Left renal pelvis (tissue), 4 donors: ENCODE measurements at places on chromosomes 4 and X.

- DNase-seq = no peak
Observed at GRCh38 chrX:9048801-9049200, 14.9 kb upstream of the FAM9B start.

GRCh38 chr4:20253735-20254409 lies 2.2 kb downstream of the SLIT2 start:
- no peak for DNase-seq

DNA sequence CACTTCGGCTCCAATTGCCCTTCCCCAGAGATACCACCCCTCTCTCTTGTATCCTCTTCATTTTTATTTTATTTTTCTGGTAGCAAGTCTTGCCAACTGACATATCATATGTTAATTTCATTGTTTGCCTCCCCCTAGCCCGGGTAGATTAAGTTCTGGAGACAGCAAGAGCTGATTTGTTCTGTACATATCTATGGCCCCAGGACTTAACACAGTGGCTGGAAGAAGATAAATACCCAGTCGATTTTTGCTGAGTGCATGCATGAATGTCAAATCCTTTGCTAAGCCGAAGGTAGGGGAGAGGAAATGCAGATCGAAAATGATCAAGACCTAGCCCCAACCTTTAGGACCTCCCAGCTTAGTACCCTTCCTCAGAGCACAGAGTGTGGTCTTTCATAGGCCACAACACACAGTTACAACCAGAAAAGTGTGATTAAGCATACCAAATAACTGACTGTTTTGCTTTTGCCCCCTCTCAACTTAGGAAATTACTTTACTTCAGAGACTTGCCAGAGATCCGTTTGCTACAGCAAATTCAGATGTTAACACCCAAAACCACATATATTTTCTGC lies 58.7 kb upstream of the KLF3 start:
- no peak for DNase-seq

DNA sequence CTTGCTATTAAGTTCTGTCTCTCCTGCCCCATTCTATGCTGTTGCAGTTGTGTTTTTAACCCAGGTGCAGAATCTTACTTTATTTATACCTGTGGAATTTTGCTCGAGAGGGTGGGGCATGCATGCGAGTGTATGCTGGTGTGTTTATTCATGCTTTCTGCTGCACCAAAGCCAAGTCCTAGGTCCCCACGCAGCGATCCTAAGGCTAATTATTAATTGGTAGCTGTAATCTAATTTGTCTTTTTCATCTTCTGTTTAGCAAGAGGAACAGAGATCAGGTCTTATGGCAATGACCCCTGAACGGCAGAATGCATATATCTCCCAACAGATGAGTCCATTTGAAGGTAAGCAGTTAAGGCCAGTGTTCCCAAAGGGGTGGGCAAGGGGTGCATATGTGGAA lies 58.7 kb upstream of the MTM1 start:
- no peak for DNase-seq

- DNase-seq = no peak
Observed at GRCh38 chrX:40155589-40156469, 58.1 kb upstream of the BCOR start.

DNA sequence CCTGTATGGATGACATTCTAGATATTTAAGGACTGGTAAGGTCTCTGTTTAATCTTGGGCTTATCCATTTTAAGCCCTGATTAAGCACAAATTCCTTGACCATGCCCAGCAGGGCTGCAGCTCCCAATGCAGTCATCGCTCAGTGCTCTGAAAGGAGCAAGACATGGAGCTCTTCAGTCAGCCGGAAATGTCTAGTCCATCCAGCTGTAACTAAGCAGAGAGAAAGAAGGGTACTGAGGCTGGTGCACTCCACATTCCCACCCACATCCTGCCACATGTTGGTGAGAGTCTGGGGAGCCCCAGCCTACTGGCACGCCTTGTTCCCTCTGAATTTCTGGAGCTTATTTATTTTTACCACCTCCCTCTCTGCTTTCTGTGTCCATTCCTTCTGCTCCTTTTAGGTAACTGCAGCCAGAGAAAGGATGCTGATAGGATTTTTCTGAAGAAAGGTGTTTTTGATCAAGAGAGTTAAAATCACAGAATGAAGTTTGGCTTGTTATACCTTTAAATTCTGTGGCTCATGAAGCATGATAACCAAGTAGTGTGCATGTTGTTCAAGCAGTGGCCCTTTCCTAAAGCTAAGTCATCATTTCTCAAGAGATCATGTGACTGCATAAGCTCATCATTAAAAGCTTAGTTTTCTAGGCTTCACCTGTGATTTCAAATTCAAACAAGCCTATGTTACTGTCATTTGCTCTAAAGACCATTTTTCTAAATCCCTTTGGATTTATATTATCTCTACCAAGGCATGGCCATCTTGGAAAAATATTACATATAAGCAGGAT lies 74.0 kb downstream of the GALNT7 start:
- DNase-seq = no peak

GRCh38 chr4:154485127-154485773 lies 6.3 kb downstream of the DCHS2 start:
- no peak for DNase-seq

- no peak for DNase-seq
Observed at GRCh38 chr4:93786149-93786548, 42.4 kb upstream of the ATOH1 start.

DNA sequence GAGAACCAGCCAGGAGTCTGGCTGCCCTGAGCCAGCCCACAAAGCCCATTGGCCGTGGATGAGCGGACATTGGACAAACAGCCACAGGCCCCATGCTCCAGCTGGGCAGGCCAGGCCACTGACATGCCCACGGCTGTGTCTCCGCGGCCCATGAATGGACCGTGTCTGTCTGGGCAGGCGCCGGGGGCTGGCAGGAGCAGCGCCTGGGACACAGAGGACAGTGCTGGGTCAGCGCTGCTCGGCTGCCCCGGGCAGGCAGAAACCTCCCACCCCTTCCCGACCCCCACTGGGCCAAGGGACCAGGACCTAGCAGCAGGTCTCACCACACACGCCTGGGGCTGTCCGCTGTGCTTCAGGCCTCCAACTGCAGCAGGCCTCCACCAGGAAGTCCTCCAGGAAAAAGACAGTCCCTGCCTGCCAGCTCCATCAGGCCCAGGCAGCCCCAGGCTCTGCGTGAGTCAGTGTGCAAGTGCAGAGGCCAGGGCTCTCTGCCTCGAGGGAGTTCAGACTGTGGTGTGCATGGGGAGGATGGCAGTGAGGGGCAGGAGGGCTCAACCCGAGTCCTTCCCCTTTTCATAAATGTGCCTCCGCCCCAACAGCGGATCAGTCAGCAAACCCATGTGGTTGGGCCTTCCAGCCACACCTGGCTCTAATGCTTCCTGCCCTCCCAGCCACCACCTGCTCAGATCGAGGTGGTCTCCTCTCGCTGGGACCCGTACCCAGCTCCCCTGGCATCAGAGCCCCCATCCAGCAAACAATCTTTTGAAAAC lies 17.2 kb upstream of the FGFR3 start:
- DNase-seq = no peak

DNA sequence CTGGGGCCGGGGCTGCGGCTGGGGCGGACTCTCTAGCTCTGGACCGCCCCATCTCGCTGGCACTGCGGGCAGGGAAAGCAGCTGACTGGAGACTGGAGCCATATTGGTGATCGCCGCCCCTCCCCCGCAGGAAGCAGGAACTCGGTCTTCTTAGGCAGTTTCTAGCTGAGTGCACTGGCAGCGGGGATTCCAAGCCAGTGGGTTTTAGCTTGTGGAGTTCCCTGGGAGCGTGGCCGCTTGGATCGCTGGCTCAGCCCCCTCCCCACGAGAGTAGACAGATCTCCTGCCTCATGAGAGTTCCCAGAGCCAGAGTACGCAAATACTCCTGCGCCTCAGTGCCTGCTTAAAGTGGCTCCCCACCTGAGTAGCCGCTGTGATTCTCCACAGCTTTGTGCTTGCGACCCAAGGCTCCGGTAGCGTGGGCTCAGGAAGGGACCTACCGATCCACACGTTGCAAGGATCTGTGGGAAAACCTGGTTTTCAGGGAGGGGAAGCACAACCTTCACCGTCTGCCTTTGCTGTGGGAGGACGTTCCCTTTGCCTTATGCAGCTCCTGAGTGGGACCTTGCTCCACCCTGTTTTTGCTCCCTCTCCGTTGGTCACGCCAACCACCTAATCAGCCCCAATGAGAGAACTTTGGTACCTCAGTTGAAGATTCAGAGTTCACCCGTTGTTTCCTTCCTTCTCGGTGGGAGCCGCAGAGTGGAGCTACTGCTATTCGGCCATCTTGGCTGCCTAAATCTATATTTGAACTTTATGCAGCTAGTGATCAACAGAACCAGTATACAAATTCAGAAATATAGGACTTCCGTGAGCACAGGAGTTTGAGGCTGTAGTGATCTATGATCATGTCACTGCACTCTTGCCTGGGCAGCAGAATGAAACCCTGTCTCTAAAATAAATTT lies 803.9 kb upstream of the PCDH10 start:
- no peak for DNase-seq

DNA sequence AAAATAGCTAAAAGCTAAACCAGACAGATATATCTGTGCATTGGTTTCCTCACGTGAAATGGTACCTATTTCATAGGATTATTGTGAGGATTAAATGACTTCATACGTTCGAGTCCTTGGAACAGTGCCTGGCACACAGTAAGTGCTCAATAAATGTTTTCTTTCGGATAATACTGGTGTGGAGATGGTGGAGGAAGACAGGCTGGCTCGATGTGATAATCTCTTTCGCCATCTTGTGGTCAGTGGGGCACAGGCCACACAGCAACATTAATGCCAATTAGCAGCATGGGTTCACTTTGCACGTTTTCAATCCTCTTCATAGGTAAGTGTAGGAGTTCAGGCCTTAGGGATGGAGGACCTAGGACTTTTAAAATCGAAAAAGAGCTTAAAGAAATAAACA lies 9.3 kb downstream of the PAGE4 start:
- DNase-seq = no peak

- no peak for DNase-seq
Observed at GRCh38 chr4:75249739-75250138, 264.5 kb downstream of the RCHY1 start.

DNA sequence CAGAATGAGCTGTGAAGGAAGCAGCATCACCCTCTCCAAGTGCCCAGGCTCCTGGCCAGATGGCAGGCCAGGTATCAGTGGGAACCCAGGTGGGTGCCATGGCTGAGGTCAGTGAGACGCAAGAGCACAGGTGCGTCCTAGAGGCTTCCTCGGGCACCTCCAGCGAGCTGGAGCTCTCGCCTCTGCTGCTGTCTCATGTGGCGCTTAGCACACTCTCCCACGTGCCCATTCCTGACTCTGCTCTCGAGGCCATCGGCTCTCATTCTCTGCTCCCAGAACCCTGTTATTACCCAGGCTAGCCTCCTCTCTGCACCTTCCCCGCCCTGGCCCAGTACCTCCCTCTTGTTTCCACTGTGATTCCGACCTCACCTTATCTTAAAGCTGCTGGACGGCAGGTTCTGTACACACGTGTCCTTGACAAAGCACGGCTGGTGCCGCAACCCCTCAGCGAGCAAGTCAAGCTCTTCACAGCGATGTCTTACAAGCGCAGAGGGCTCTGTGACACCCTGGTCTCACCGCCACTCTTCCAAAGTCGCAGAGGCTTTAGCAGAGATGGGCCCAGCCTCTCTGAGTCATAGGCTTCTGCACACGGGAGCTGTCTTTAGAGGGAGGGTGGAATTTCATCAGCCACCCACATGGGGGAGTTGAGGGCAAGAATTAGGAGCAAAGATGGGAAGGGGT lies 15.4 kb upstream of the MSANTD1 start:
- DNase-seq = no peak

DNA sequence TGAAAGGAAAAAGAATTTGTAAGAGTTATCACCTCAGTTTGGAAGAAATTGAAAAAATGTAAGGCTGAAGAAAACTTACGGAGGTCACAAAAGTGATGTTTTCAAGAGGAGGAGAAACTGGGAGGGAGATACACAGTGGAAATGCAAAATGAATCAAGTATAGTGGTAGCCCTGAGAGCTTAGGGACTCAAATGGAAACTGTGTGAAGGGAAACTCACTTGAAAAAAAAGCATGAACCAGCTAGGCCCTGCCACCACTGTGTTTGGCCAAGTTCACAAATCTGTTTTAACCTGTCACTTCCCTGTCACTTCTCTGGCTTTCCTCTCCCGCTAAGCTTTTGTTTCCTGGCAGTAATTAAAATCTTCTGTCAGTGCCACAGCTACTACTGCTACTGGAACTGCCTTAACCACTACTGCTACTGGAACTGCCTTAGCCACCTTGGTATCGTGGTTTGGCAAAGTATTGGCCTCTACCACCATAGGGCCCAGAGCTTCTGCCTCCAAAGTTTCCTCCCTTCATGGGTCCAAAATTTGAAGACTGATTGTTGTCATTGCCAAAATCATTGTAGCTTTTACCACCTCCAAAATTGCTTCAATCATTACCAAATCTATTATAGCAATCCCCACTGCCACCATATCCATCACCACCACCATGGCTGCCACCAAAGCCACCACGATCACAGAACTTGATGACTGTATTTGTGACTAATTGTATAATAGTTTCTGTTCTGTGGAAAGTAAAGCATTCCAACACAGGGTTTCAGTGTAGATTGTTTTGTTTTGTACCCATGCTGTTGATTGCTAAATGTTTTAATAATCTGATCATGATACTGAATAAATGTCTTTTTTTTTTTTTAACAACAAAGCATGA lies 41.5 kb downstream of the SMARCA5 start:
- no peak for DNase-seq

GRCh38 chr4:140256941-140257340 lies 103.0 kb upstream of the MAML3 start:
- no peak for DNase-seq

DNA sequence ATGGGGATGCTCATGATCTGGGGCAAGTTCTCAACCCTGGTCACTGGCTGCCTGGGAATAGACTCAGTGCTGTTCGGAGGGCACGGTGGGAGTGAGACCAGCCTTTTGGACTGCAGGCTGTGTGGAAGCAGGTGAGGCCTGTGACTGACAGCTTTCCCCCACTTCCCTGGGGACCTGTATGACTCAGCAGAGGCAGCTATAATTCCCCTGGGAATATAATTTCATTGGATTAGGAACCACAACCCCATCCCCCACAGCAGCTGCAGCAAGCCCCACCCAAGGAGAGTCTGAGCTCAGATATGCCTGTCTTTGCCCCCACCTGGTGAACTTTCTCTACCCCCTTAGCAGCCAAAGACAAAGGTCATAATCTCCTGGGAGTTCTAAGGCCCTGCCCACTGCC lies 408.6 kb downstream of the PPP3CA start:
- DNase-seq = no peak

DNA sequence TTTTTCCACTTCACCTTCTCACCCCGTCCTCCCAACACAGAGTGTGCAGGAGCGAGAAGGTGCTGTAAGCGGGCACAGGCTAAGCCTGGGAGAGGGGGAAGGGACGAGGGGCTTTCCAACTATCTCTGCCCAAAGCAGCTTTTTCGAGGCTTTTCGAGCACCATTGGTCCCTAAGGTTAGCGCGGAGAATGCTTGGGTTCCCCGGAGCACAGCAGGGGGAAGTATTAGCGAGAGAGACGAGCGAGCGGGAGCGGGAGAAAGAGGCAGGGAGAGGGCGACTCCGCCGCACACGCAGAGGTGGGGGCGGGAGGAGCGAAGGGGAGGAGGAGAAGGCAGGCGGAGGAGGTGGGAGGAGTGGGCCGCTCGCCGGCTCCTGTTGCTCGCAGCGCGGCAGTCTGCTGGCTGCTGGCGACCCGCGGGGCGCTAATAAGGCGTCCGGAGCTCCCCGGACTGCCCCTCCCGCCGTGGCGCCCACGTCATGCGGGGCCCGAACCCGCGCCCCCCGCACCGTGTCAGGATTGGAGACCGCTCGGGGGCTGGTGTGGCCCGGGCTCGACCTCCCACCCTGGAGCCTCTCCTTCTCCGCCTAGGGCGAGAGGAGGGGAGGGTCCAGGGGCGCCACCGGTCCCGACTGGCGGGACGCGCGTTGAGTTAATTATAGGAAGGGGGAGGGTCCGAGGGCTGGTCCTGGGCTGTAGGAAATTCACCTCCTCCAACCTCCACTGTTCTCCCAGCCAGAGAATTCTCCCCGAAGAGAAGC lies at the start of gene ADAMTS3:
Gene ADAMTS3, minus strand, starts transcription at position 263 of the 760 bp plus-strand sequence. CDS start 459 bp downstream, outside the sequence.
- peak; percentile 72 for DNase-seq

- no peak for DNase-seq
Observed at GRCh38 chr4:74714611-74715130, 79.7 kb downstream of the BTC start.
